Psoas muscle (tissue), 8 donors: ENCODE measurements at places on chromosomes 16 and 17. TPM values are rescaled to one million over a fixed set of nuclear protein-coding genes. Genes with fewer than 3 reads are reported as not detected.
A peak's percentile ranks its signal among the peaks of the same experiment; 100 is the strongest.

The KCTD5 gene
- 9.1 TPM for total RNA-seq

The THRA gene
- total RNA-seq, result 41.2 TPM

The SLC35G6 gene
- not detected for total RNA-seq

DNA sequence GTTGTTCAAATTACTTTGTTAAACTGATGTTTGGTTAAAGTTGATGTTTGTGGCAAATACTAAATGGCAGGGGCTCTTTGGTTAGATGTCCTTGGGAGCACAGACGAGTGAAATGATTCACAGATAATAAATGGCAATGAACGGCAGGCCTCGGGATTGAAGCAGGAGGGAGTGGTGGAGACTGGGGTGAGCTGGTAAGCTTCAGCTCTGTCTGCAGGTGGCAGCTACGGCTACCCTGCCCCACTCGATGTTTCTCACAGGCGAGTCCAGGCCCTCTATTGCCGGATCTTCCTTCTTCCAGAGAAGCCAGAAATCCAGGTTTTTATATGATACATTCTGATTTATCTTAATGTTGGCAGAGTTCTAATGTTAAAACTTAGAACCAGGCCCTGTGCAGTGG is 144.8 kb upstream of the CACNG5 start:
- no peak for DNase-seq
- H3K4me3 ChIP-seq, result no peak overlapping the region
- H3K4me1 ChIP-seq, result no peaks in the 10 kb centered on the region
- no peak overlapping the region for H3K27ac ChIP-seq
- no peaks in the 10 kb centered on the region for H3K36me3 ChIP-seq

The C16orf78 gene
- total RNA-seq, result not detected

- peaks cover 18% of the 10 kb centered on the region for H3K36me3 ChIP-seq
- no peak for DNase-seq
- H3K27ac ChIP-seq, result peak overlapping the region; percentile 93
- no peaks in the 10 kb centered on the region for H3K27me3 ChIP-seq
- peaks cover 25% of the 10 kb centered on the region for H3K4me1 ChIP-seq
Observed at GRCh38 chr16:75306099-75306762, 54.8 kb upstream of the BCAR1 start.

The CACNG3 gene
- total RNA-seq, result not detected

DNA sequence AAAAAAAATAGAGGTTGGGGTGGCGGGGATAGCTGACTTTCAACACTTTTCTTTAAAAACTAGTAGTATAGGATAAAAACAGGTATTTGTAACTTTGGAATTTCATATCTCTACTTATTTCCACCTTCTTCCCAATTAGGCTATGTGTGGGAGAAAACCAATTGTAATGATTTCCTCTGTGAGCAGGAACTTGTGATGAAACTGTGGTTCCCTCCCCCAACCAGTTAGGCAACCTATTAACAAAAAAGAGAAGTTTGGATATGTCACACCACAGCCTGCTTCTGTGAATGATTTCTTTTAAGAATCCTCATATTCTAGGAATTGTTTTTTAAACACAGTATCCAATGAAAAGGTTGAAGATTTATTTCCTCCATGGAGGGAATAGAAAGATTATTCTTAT is 1.9 kb downstream of the IGSF6 start:
- H3K4me1 ChIP-seq, result peaks cover 6% of the 10 kb centered on the region
- DNase-seq, result no peak
- no peaks in the 10 kb centered on the region for H3K27me3 ChIP-seq
- H3K27ac ChIP-seq, result no peak overlapping the region
- peak overlapping the region; percentile 2 for H3K4me3 ChIP-seq

The SMIM22 gene
- not detected for total RNA-seq

The KRT32 gene
- 0.15 TPM for total RNA-seq

The CLEC10A gene
- total RNA-seq, result 1.9 TPM

GRCh38 chr17:27496437-27496943 is 40.2 kb downstream of the KSR1 start:
- H3K27ac ChIP-seq, result no peak overlapping the region
- H3K36me3 ChIP-seq, result no peaks in the 10 kb centered on the region
- H3K27me3 ChIP-seq, result no peaks in the 10 kb centered on the region
- H3K4me3 ChIP-seq, result no peak overlapping the region

GRCh38 chr17:13995856-13996271 is 73.4 kb upstream of the COX10 start:
- no peak overlapping the region for H3K4me3 ChIP-seq
- no peak overlapping the region for H3K27ac ChIP-seq
- H3K4me1 ChIP-seq, result no peaks in the 10 kb centered on the region
- no peak for DNase-seq
